ENCODE measurements at places on chromosomes 1 and 21.

DNA sequence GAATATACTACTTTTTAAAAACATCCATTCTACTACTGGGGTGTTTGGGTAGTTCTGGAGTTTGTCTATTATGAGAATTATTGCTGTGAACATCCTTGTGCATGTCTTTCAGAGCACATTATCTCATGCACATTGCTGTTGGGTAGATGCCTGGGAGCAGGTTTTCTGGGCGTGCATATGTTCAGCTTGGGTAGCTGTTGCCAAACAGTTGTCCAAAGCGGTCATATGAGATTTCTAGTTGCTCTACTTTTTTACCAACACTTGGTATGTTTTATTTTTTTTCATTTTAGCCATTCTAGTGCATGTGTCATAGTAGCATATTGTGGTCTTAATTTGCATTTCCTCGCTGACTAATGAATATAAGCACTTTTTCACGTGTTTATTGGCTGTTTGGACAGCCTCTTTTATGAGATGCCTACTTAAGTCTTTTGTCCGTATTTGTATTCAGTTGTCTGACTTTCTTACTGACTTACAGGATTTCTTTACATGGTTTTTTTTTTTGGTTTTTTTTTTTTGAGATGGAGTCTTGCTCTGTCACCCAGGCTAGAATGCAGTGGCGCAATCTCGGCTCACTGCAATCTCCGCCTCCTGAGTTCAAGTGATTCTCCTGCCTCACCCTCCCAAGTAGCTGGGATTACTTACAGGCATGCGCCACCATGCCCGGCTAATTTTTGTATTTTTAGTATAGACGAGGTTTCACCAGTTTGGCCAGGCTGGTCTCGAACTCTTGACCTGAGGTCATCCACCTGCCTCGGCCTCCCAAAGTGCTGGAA, 18.1 kb downstream of the ZDHHC18 start:
- no peak for DNase-seq

GRCh38 chr1:172487550-172487949, 43.7 kb upstream of the PIGC start:
- DNase-seq, result no peak

DNA sequence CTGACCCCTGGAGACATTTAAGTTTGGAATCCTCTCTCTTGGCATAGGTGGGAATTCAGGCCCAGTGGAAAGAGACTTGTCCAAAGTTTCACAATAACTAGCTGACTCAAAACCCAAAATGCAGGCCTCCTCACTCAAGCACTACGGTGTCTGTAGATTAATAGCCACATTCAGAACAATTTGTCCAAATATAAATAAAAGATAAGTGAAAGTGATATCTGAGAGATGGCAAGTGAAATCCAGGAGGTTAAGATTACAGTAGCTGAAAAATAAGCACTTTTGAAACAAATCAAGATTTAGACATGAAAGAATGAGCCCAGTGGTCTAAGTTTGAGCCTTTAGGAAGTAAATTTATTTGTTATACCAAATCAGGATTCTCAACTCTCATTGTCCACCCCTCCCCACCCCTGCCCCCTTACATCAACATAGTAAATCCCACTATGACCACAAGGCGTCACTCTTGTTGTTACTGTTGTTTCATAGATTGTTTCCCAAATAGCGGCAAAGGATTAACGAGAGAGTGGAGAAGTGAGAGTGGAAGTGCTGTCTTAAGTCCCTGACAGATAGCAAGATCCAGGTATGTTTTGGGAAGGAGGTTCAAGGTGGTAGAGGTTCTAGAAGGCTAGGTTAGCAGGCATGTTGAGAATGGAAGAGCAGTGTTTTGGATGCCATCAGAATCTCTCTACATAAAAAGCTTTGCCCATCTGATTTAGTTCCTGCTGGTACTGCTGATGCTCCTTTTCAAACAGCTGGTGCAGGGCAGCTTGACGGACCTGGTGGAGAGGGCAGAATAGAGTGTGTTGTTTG, 7.1 kb upstream of the TPM3 start:
- DNase-seq, result peak; percentile 53

GRCh38 chr1:221667504-221667903, 74.4 kb downstream of the DUSP10 start:
- DNase-seq, result no peak

- DNase-seq, result no peak
Measured at GRCh38 chr1:177476676-177477075, 305.9 kb downstream of the BRINP2 start.

- DNase-seq, result no peak
Measured at GRCh38 chr1:19138958-19139581, 71.0 kb downstream of the UBR4 start.

GRCh38 chr1:1167398-1167821, 6.3 kb upstream of the TTLL10 start:
- no peak for DNase-seq

- DNase-seq, result no peak
Measured at GRCh38 chr1:29719253-29719652, 482.9 kb downstream of the PTPRU start.

- DNase-seq, result no peak
Measured at GRCh38 chr1:173914366-173914871, 2.7 kb downstream of the SERPINC1 start.

DNA sequence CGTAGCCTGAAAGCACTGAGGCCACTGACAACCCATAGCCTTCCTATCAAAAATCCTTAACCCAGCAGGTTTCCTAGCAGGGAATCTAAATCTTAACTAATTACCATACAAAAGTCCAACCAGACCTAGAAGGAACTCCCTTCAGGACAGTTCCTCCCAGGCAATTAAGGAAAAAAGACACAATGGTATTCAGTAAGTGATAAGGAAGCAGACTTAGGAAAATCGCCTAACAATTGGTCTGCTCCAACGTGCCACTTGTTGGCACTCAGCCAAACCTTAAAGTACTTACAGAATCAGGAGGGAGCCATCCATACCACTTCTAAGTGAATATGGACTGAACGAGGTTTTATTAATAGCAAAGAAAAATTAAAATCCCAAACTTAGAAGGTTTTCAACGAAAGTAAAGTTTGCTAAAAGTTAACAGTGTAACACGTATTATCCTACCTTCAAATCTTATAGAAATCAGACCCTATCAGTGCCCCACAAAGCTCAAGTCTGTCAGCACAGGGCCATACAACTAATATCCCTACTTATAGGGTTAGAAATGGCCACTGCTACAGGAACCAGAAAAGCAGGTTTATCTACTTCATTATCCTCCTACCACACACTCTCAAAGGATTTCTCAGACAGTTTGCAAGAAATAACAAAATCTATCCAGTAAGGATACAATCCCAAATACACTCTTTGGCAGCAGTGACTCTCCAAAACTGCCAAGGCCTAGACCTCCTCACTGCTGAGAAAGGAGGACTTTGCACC, 29.0 kb downstream of the SPATA6 start:
- DNase-seq, result no peak

- DNase-seq, result no peak
Measured at GRCh38 chr1:183000167-183000962, 22.9 kb upstream of the LAMC1 start.

DNA sequence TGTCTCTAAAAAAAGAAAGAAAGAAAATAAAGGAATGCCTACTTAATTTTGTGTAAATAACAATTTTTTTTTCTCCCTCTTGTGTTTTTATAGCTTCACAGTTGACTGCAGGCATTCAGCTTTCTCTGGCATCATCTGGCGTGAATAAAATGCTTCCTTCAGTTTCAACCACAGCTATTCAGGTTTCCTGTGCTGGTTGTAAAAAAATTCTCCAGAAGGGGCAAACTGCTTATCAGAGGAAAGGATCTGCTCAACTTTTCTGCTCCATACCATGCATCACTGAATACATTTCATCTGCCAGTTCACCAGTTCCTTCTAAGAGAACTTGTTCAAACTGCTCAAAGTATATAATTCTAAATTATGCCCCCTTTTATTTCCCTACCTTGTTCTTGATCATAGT, 18.0 kb downstream of the ZMYM1 start:
- no peak for DNase-seq

GRCh38 chr1:184698016-184698415, 56.6 kb downstream of the EDEM3 start:
- no peak for DNase-seq

DNA sequence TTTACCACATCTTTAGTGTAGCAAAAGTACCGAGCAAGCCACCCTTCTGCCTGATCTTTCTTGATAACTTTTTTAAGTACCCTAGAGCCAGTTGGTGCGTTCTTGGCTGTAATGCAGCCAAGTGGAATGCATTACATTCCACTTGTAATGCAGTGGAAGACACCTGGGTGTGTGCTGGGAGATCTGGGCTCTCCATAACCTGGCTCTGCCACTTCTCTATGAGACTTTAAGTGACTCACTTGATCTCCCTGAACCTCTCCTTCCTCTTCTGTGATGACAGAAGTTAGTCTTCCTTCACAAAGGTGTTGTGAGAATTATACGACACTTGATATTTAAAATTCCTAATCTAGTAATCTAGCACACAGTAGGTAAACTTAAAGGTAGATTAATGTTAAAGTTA, 35.3 kb upstream of the NFIA start:
- no peak for DNase-seq

DNA sequence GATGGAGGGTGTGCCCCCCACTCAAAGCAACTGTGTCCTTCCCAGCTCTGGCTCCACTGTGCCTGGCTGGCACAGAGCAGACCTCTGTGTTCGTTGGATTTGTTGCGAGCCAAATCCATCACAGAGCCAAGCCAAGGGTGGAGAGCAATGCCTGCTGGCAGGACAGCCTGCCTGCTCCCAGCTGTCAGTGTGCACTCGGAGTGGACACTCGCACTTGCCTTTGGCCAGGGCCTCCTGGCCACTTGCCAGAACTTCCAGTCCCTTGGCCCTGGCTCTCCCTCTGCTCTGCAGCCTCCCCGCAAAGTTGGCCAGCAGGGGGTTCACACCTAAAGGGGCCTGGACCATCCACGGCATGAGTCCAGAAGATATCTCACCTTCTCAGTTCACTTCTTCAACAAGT, 16.4 kb downstream of the HEYL start:
- peak; percentile 41 for DNase-seq

DNA sequence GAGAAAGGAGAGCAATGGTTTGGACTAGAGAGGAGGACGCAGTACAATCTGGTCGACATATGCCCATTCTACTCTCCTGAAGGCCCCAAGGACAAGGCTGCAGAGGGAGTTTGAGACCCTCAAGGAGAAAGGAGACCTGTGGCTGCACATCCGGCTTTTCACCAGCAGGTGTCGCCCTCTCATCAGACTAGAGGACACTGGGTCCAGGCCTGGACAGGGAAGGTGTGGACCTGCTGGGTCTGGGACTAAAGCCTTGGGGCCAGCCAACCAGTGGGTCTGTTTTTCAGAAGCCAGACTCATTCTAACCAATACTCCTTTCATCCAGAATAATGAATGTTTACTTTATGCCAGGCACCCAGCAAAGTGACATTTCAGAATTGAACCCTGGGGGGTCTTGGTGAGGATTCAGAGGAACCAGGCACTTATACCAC, 5.0 kb downstream of the SRARP start:
- peak; percentile 93 for DNase-seq

GRCh38 chr1:171881442-171881841, 40.1 kb downstream of the DNM3 start:
- no peak for DNase-seq

GRCh38 chr1:109641078-109641740, 14.7 kb upstream of the GSTM4 start:
- DNase-seq, result no peak

DNA sequence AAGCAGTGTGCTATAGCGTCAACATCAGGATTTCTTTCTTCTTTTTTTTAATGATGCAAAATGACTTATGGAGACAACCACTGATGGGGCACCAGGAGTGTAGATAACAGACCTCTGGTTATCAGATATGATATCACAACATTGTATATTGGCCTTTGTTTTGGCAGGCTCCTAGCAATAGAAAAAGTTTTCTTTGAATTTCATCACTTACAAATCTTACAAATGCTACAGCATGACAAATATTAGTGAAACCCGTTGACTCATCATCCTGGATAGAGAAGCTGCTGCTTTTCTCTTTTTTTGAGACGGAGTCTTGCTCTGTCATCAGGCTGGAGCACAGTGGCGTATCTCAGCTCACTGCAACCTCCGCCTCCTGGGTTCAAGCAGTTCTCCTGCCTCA, 92.9 kb downstream of the LTN1 start:
- no peak for DNase-seq

DNA sequence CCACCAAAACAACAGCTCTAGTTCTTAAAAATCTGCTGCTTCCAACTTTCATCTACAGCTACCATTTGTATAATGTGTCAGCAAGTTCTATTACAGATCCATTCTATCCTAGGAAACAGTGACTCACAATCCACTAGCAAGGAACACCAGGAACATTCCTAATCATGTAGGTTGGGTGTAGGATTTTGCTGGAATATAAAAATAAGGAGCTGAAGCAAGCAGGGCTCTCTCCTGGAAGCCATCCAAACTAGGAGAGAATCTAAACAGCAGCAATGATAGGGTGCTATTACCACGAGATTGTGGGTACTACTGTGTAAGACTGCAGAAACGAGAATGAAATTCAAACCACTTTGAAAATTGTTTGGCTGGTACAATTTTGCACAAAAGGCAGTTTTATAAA, 135.0 kb downstream of the PTPN14 start:
- no peak for DNase-seq

GRCh38 chr21:45963232-45963570, 18.4 kb upstream of the COL6A1 start:
- DNase-seq, result no peak

GRCh38 chr1:95002540-95003432, 70.0 kb downstream of the ALG14 start:
- DNase-seq, result peak; percentile 79

DNA sequence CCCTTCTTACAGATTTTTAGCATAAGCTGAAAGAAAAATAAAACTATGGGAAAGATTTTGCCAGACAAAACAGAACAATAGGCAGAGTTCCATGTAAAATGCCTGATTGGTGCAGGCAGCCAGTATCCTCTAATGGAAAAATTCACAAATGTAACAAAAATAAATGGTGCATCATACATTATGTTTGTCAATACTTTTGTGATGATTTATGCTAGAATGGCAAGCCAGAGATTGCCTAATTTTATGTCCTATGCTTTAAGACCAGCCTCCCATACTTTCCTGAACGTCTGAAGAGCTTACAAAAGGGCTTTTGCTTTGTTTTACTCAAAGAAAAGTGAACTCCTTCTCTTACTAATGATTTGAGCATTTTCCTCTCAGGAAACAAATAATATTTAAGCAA, 81.5 kb upstream of the KCNJ15 start:
- no peak for DNase-seq

DNA sequence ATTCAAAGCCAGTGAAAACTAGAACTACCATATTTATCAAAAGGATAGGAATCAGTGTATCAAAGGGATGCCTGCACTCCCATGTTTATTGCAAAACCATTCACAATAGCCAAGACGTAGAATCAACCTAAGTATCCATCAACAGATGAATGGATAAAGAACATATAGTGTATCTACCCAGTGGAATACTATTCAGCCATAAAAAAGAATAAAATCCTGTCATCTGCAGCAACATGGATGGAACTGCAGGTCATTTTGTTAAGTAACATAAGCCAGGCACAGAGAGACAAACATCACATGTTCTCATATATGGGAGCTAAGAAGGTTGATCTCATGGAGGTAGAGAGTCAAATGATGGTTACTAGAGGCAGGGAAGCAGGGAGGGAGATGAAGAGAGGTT, 110.0 kb downstream of the PAX7 start:
- no peak for DNase-seq

Data from spinal cord (tissue), 10 donors.